ENCODE measurements at places on chromosomes 16 and 17.

GRCh38 chr16:57409870-57410587 lies 5.5 kb downstream of the CCL17 start:
- no peak for DNase-seq

- no peak for DNase-seq
Observed at GRCh38 chr16:15970202-15970601, 20.8 kb downstream of the ABCC1 start.

- DNase-seq, result no peak
Observed at GRCh38 chr16:71338193-71338592, 20.3 kb upstream of the CALB2 start.

DNA sequence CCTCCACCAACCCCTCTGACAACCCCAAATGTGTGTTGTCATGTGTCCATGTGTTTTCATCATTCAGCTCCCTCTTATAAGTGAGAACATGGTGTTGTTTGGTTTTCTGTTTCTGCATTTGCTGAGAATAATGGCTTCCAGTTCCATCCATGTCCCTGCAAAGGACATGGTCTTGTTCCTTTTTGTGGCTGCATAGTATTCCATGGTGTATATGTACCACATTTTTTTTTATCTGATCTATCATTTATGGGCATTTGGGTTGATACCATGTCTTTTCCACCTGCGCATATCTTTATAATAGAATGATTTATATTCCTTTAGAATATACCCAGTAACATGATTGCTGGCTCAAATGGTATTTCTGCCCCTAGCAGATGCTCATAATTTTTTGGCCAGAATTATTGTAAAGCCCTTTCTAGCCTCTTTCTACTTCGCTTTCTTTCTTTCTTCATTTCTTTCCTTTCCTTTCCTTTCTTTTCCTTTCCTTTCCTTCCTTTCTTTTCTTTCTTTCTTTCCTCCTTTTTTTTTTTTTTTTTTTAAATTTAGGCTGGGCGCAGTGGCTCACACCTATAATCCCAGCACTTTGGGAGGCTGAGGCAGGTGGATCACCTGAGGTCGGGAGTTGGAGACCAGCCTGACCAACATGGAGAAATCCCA lies 12.7 kb downstream of the REXO5 start:
- DNase-seq, result no peak

- no peak for DNase-seq
Observed at GRCh38 chr17:44585315-44585714, 28.0 kb downstream of the FZD2 start.

- DNase-seq, result no peak
Observed at GRCh38 chr17:52470553-52470952, 312.0 kb upstream of the CA10 start.

GRCh38 chr17:30041551-30041950 lies 75.1 kb upstream of the NSRP1 start:
- DNase-seq, result no peak

- no peak for DNase-seq
Observed at GRCh38 chr17:79089720-79090442, 15.3 kb downstream of the ENGASE start.

DNA sequence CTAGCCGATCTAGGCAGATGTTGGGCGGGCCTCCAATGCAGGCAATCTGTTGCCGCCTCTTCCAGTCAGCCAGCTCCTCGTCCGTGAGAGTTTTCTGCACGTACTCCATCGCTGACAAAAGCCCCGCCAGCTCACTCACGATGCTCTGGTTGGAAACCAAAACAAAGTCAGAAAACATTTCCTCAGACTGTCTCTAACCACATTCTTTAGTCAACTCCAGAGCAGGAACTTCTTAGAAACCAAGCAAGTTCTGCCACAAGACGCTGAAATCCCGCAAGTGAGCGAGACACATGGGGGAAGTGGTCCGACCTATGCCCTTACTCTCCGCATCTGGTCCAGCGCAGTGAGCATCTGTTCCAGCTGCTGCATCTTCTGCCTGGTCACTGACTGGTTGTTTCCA lies 49.1 kb downstream of the STAT5A start:
- DNase-seq, result no peak

DNA sequence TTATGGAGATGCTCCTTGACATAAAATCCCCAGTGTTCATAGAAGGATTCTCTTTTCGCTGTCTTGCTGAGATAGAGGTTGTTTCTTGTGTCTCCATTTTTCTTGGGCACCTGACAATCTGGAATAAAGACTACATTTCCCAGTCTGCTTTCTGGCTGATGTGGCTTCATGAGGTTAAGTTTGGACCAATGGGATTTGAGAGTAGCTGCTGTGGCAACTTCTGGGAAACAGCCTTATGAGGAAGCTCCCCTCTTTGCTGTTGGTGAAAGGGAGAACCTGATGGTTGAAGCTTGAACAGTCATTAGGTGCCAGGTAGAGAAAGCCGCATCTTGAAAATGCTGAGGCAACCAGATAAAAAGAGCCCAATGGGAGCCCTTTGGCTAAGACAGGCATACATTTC lies 24.4 kb downstream of the HS3ST4 start:
- DNase-seq, result no peak

DNA sequence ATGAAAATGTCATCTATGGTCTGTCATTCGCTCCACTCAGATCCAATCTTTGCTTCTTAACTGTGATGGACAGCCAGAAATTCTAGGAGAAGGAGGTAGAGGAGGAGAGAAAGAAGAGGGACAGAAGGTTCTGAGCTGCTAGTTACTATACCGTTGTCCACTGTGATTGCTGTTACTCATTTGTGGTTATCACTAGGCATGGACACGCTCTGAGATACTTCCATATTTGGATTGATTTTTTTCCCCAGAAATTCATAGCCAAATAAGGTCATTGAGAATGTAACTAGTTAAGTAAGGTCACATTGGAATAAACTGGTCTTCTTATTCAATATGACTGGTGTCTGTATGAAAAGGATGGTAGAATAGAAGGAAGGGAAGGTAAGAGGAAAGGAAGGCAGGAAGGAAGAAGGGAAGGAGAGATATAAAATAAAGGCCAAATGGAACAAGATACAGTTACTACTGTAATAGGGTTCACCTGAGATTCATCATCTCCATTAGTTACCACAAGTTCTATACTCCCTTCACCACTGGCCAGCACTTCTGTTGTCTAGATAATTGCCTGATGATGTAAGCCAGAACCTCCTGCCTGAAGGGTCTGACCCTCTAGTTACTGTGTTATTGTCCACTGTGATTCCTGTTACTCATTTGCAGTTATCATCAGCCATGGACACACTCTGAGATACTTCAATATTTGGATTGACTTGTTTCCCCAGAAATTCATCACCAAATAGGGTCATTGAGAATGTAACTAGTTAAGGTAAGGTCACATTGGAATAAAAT lies 2.9 kb downstream of the KRTAP9-7 start:
- DNase-seq, result no peak

GRCh38 chr17:55524440-55525220 lies 13.4 kb upstream of the SMIM36 start:
- no peak for DNase-seq

DNA sequence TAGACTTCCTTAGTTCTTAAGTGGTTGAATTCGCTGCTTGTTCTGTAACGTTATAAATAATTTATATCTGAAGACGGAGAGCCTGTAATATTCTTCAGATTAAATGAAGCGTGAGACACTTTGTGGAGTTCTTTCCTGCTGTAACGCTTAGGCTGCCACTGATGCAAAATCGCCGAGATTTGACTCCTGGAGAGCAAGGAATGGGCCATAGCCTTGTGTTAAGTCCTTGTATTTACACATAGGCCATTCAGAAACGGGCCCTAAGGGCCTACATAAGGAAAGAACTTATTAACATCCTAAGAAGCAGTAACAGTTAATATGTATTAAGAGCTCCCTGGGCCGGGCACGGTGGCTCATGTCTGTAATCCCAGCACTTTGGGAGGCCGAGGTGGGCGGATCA lies 936 bp downstream of the EMC6 start:
- DNase-seq, result no peak

GRCh38 chr16:49483251-49483650 lies 109.6 kb downstream of the C16orf78 start:
- no peak for DNase-seq

- DNase-seq, result no peak
Observed at GRCh38 chr17:4017377-4017776, 53.1 kb upstream of the ATP2A3 start.

GRCh38 chr16:386641-387156 lies 4.9 kb upstream of the PGAP6 start:
- no peak for DNase-seq

- DNase-seq, result no peak
Observed at GRCh38 chr16:81554979-81555378, 110.4 kb downstream of the CMIP start.

DNA sequence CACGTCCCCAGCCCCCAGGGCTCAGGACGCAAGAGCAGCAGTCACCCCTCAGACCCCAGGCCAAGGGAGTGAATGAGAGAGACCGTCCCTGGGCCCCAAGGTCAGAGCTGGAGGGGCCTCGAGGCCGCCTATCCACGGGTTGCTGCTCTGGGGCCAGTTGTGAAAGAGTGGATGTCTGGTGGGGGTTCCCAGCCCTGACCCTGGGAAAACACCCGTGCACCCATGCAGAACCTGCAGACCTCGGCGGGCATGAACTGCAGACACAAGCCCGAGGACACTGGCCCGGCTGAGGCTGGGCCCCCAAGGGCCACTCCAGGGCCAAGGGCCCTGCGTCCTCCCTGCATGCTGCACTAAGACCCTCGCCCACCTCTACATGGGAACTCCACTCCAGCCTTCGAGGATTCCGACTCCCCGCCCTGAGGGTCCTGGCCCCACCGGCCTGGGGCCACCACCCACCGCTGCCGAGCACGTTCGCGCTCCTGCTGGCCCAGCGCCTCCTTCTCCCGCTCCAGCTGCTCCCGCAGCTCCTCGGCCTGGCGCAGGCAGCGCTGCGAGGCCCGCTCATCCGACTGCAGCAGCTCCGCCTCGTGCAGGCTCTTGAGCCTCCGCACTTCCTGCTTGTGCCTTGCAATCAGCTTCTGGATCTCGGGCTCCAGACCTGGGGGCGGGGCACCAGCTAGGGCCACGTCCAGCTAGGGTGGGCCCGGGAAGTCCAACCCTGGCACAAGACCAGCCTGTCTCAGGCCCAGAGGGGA lies 27.6 kb upstream of the AATK start:
- DNase-seq, result no peak

All from progenitor cell of endocrine pancreas (in vitro differentiated cells).